ENCODE measurements at places on chromosomes 12 and 14. TPM values are rescaled to one million over a fixed set of nuclear protein-coding genes. Genes with fewer than 3 reads are reported as not detected.

The VEZT gene
- total RNA-seq, result 54.3 TPM

The PYGL gene
- 0.62 TPM for total RNA-seq

The KRT72 gene
- total RNA-seq, result not detected

The PRB4 gene
- not detected for total RNA-seq

The KLHDC1 gene
- 2.4 TPM for total RNA-seq

The AMN1 gene
- total RNA-seq, result 2.9 TPM

The KRT77 gene
- total RNA-seq, result not detected

The SLC38A4 gene
- total RNA-seq, result not detected

The SERPINA10 gene
- not detected for total RNA-seq

The RNASE7 gene
- total RNA-seq, result not detected

The RFLNA gene
- total RNA-seq, result not detected

The TMTC1 gene
- total RNA-seq, result not detected

The NOC4L gene
- 48.2 TPM for total RNA-seq

The CACNA1C gene
- total RNA-seq, result 0.06 TPM

The SLCO1A2 gene
- not detected for total RNA-seq

The VSIG10 gene
- 7.3 TPM for total RNA-seq

The PWP1 gene
- 47.4 TPM for total RNA-seq

The RERG gene
- total RNA-seq, result not detected

The TAS2R31 gene
- total RNA-seq, result 4.8 TPM

Measured in natural killer cell treated with Interleukin-12 subunit alpha and Interleukin-12 subunit beta and Interleukin-15 and Interleukin-18, amount 100 ng/mL, for 72 hours (primary cell).